ENCODE measurements at places on chromosomes 6 and 20.

- DNase-seq: no peak
Measured at GRCh38 chr20:43690943-43691598, 24.2 kb downstream of the MYBL2 start.

DNA sequence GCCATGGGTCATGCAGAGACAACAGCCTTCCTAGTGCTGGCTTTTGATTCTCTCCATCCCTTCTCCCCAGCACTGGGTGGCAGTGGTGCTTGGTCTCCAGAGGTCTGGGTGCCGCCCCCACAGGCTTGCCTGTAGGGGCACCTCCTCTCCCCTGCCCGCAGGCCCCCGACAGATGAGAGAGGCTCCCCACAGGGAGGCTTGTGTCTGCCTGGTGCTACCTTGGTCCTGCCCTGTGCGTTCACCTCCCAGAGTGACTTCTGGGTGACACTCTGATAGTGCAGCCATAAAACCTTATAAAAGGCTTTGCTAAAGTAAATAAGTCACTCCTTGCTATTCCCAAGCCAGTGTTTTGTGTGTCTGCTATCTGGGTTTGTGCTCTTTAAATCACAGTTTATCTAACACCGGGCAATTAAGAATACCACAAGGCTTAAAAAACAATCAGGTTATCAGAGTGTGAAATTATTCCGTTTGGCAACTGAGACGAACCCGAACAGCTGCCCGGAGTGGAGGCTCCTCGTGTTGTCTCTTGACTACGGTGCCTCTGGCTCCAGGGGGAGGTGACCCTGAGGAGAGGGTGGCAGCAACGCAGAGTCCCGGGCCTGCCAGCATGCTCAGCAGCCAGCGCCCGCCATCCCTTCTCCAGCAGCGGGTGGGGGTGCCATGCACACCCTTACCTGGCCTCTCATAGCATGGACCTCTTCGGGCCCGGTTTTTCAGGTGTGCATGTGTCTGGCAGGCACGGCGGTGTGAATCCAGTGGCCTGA is 5.4 kb upstream of the C20orf204 start:
- DNase-seq: no peak

GRCh38 chr6:27565839-27566779 is 93.2 kb upstream of the ZNF184 start:
- no peak for DNase-seq

DNA sequence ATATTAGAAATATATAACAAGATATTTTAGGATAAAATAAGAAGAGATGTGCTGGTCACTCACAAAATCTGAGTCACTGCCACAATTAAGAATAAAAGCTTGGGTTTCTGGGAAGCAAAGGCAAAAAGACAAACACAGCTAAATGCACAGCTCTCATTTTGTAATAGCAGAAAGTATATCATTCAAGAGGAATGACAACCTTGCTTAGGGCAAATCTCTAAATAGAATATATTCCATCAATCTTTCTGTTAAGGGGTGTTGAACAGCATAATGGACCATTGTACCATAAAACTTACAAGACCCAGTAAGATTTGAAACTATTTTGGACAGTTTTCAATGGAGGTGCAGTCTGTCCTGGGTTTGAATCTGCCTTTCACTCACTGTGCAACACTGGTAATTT is 464.9 kb upstream of the SOX4 start:
- no peak for DNase-seq

DNA sequence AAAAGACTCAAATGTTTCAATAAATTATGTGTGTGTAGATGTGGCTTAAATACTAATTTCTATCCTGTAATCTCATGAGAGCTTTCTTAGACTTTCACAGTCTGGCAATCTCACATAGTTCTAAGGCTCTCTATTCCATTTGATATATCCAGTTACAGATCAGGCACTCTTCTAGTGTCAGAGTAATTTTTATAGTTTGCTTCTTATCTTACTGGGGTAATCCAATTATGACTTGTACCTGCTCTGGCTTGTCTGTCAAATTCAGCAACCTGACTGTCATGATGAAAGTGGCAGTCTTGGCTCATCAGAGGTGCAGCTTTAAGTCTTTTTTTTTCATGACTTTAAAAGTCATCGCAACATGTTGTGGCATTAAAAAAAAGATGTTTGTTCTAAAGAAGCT is 513.2 kb upstream of the MAN1A1 start:
- DNase-seq: no peak

- no peak for DNase-seq
Measured at GRCh38 chr6:129273161-129273560, 390.2 kb downstream of the LAMA2 start.

DNA sequence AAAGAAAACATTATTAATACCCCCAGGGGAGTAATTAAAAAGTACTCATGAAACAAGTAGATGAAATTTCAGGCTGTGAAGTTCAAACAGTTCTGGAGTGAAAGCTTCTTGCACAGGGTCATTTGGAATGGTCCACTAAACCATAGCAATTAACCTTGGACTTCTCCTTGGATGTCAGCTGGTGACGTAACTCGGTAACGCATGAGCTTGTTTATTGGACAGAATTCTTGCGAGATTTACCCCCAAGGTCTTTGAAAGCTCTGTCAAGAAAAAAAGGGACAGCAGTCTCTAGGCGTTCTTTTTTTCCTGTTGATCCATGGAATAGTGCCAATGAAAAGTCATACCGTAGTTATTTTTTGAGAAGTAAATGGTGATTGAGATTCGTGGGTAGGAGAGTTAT is 2.2 kb downstream of the CD83 start:
- no peak for DNase-seq

DNA sequence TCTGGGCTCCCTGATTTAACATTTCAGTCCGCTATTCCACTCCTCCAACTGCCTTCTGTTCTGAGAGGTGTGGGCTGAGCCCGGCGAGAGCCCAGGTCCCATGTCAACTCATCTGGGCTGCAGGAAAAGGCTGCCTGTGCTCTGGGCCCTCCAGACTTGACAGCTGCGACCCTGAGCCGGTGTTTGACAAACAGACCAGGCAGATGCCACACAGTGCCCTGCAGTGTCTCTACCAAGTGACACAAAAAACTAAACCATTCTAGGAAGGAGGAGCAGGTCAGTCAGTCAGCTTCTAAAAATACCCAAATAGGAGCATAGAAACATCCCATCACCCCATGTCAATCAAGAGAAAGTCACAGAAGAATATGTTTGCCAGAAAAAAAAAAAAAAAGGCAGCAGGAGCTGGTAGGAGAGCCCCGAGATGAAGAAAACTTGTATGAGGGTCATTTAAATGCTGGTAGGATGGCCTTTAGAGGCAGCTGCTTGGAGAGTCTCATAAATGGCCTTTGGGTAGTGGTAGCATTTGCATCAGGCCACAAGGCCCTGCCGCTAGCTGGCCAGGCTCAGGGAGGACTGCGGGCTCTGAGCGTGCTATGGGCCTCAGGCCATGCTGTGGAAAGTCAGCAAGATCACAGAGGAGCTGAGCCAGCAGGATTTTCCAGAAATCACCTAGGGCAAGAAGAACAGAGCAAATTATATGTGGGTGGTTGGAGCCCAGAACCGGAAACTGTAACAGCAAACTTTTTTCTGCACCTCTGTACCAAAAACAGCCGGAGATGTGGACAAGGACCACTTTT is 36.6 kb upstream of the GFOD1 start:
- no peak for DNase-seq

- DNase-seq: no peak
Measured at GRCh38 chr6:130000526-130001421, 17.6 kb upstream of the L3MBTL3 start.

GRCh38 chr6:125245523-125246264 is 56.1 kb downstream of the HDDC2 start:
- no peak for DNase-seq

DNA sequence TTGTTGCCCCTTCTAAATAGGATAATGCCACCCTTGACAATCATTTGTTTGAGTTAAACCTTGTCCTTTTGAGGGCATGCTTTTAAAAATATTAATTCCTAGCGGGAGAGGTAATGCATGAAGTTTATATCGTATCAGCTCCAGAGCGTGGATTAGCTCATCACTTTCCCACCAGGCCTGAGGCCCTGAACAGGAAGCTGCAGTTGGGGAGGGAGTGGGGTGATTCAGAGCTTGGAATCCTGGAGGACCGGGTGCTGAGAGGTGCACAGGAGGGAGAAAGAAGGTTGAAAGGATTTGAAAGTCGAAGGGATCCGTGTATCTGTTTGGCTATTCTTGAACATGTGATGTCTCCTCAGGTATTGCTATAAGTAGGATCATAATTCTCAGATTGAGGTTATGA is 25.0 kb downstream of the ZDHHC14 start:
- DNase-seq: no peak

- DNase-seq: no peak
Measured at GRCh38 chr6:159527351-159527750, 165.7 kb downstream of the SOD2 start.

- DNase-seq: no peak
Measured at GRCh38 chr6:129903082-129903481, 42.0 kb upstream of the TMEM244 start.
